A549 treated with dexamethasone at 1 μM for 4 hours (cell line): ENCODE measurements at places on chromosomes 1 and 21. TPM values are rescaled to one million over a fixed set of nuclear protein-coding genes. Genes with fewer than 3 reads are reported as not detected.

Gene MMP23B
- 0.46 to 0.79 TPM (median 0.61 TPM) in 4 of 5 replicates, not detected in the other for total RNA-seq

Gene PADI3
- 0.86 to 1.1 TPM (median 0.98 TPM) in 5 replicates for total RNA-seq

Gene IFI6
- total RNA-seq = 9.1 to 12.1 TPM (median 10.5 TPM) in 5 replicates

Gene LCE1F
- total RNA-seq = not detected in 5 replicates

Gene TUT4
- 32.3 to 42.2 TPM (median 38.4 TPM) in 5 replicates for total RNA-seq

Gene OPRD1
- 0.01 to 0.02 TPM (median 0.02 TPM) in 4 of 5 replicates, not detected in the other for total RNA-seq

Gene OR2T2
- not detected in 5 replicates for total RNA-seq

Gene TNFSF4
- 0.02 to 0.09 TPM (median 0.08 TPM) in 3 of 5 replicates, not detected in the others for total RNA-seq

Gene ANXA9
- 0.71 to 1.2 TPM (median 0.89 TPM) in 5 replicates for total RNA-seq

Gene MAP3K21
- total RNA-seq = 7.3 to 10.5 TPM (median 9.3 TPM) in 5 replicates

Gene ABCB10
- 15.3 to 19.9 TPM (median 18.6 TPM) in 5 replicates for total RNA-seq

Gene MPZ
- 0.15 to 0.26 TPM (median 0.23 TPM) in 5 replicates for total RNA-seq
